ENCODE measurements at places on chromosomes 4 and X.

DNA sequence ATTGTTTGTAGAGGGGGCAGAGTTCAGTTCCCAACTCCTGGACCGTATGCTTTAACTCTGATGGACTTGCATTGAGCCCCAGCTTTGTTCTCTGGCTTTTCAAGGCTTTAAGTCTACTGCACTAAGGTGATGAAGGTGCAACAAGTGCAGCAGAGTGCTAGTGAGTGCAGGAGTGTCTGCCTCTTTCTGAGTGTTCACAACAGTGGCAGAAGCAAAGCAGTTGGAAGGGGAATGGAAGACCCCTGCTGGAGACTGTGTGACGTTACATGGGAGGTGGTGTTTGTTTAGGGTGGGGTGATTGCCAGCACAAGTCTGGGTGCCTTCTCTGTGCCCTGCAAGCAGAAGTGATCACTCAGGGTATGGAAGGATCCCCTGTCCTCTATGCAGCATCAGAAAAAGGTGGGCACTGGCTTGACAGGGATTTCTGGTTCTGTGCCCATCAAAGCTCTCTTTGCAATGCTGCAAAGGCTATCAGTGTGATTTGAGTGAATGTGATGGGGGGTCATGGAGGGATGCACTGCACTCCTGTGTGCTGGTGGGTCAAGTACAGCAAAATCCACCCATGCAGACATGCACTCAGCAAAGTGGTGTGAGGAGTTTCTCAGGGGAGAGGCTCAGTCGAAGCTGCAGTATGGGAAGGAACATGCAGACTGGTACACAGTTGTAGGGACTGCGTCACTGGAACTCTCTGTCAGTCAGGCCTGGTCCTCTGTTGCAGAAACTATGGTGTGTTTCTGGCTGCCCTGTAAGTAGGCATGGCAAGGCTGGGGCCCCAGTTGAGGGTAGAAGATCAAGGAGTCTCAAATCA, 70.9 kb upstream of the UGT2B7 start:
- DNase-seq: no peak

DNA sequence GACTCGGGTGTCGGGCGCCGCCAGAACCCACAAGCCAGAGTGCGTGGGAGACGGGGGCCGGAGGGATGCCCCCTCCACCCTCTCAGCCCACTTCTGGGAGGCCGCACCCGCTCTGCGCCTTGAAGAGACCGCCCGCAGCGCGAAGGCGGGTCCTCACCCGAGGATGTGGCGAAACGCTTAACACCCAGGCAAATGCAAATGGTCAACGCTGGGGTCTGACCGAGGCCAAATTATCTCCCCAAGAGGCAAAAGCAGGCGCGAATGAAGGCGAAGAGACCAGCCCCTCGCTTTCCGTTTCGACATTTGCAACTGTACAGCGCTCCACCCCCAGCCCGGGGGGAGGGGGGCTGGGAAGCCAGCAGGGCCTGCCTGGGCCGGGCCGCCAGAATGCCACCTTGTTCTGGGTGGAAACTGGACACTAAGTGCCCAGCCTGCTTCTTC, 137.7 kb upstream of the ZIC3 start:
- DNase-seq: no peak

GRCh38 chrX:115642311-115642710, 81.3 kb downstream of the PLS3 start:
- DNase-seq: no peak

DNA sequence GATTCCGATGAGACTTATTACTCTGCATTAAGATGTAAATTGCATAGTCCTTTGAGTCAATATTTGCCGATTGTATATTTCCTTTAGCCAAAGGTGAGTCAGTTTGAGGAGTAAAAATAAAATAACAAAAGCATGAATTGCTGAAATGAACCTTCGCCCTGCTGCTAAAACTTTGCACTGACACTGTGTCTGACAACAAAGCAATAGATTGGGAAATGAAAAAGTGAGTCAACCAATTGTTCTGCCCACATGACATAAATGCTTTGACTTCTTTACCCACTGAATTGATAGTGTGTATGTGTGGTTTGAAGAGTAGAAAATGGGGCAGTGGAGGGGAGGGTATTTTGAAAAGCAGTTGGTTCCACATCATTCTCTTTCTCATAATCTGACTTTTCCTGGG, 88.4 kb upstream of the AFF2 start:
- DNase-seq: no peak

- DNase-seq: no peak
Observed at GRCh38 chrX:54044877-54045338, 635 bp upstream of the PHF8 start.
